ENCODE measurements at places on chromosomes 3 and 15.

DNA sequence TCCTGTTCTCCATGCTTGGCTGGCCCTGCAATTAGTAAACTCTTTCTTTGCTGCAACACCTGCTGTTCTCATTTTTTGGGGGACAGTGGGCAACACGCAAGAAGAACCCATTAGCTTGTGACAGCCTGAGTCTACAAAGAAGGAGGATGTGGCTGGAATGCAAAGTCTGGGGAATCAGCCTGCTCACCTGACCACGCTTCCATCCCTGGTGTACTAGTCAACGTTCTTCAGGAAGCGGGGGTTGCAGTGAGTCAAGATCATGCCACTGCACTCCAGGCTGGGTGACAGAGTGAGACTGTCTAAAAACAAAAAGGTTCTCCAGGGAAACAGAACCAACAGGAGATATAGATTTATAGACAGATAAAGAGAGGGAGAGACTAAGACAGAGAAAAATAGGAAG, 27.7 kb upstream of the KBTBD12 start:
- no peak for DNase-seq

- no peak for DNase-seq
These were observed 230.6 kb downstream of the THRB start for GRCh38 chr3:24264011-24264410.

GRCh38 chr15:77162872-77163633, 92.1 kb upstream of the TSPAN3 start:
- no peak for DNase-seq

DNA sequence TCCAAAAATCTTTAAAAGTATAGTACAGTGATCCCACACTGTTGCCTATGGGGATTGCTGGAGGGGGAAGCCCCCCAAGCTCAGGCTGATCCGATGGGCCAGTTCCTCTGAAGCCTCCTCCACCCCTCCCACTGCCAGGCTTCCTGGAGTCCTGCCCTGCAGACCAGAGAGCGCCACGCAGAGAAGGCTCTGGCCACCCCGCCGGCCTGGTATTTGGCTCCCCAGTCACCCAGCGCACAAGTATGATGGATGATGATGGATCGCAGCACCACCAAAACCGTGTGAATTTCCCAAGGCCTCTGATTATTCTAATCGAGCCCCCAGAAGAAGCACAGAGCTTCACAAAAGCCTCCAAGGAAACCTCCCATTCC, 259.0 kb downstream of the MECOM start:
- no peak for DNase-seq

GRCh38 chr3:5258526-5258925, 71.0 kb downstream of the EDEM1 start:
- no peak for DNase-seq

- no peak for DNase-seq
These were observed 7.7 kb upstream of the GNAT1 start for GRCh38 chr3:50183755-50184154.

GRCh38 chr3:23174426-23175039, 28.6 kb upstream of the UBE2E2 start:
- no peak for DNase-seq

- DNase-seq = no peak
These were observed 49.6 kb downstream of the NPTN start for GRCh38 chr15:73583544-73583943.

GRCh38 chr15:26051761-26052675, 188.9 kb upstream of the ATP10A start:
- no peak for DNase-seq

- no peak for DNase-seq
These were observed 135.4 kb downstream of the ATG7 start for GRCh38 chr3:11407644-11408043.

DNA sequence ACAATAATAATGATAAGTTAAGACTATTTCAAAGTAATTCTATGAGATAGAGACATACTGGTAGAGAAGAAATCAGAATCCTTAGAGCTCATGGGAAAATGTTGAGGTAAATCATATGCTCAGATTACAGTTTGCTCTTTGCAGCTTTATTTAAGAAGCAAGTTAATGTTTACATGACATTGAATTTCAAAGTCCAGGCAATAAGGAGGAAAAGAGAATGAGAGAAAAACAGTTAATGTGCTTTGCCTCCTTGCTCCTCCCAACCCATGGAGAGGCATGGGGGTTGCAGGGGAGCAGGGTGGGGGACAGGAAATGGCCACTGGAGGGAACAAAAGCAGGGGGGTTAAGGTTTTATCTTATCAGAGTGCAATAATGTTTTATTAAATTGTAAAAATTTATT, 42.2 kb upstream of the ZBTB38 start:
- DNase-seq = no peak

- no peak for DNase-seq
These were observed 6.6 kb downstream of the ISG20 start for GRCh38 chr15:88645171-88646087.

DNA sequence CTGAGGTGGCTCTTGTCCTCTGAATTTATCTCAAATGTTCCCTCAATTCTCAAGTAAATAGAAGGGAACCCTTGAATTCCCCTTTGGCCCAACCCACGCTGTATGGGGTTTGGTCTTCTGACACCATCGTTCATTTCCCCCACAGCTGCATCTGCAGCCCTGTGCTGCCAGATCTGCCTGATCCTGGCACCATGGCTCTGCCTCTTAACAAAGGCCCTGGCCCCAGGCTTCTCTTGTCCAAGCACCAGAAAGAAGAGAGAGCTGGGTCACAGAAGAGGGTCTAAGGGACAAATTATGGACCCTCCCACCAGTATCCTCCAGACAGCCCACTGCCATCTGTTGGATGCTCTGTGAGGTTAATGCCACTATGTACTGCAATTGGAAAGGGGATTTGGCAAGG, 1.8 kb downstream of the MAP1A start:
- no peak for DNase-seq

Measured in NCI-H1417 treated with DMSO at 0.1 percent for 48 hours (cell line).